ENCODE measurements at places on chromosomes 4 and X.

GRCh38 chr4:127748957-127749356 is 18.8 kb downstream of the SLC25A31 start:
- no peak for DNase-seq

- DNase-seq = peak; percentile 74
These were observed 1.2 kb downstream of the SLC39A8 start for GRCh38 chr4:102343964-102344519.

DNA sequence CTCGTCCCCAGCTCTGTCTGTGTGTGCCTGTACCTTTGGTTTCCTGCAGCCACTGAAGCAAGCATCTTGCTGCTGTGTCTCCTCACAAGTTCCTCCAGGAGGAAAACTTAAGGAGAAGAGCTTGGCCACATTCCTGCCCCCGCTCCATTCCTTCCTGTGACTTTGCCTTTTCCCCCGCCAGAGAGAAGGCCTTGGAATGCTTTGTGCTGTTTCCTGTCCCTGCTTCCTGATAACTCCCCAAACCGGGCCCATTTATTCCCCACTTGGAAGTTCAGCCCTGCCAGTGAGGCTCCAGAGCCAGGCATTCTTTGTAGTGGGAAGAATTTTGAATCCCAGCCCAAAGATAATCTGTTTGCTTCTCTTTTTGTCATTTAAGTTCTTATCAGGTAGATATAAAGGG is 33.1 kb downstream of the SMIM10L2A start:
- no peak for DNase-seq

- no peak for DNase-seq
These were observed 111.7 kb downstream of the SYNPO2 start for GRCh38 chr4:119000400-119000799.

DNA sequence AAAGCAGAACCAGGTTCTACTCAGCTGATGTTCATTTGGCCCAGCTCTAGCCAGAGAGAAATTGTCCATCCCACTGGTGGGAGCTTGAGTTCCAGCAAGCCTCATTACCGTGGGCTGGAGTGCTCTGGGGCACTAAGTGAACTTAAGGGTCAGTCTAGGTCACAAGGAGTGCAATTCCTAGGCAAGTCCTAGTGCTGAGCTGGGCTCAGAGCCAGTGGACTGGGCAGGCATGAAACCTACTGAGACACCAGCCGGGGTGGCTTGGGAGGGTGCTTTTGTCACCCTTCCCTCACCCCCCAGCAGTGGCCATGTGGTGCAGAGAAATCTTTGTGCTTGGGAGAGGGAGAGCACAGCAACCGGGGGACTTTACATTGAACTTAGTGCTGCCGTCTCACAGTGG is 39.4 kb downstream of the GSX2 start:
- no peak for DNase-seq

GRCh38 chrX:16807976-16808542 is 21.8 kb downstream of the TXLNG start:
- DNase-seq = no peak

DNA sequence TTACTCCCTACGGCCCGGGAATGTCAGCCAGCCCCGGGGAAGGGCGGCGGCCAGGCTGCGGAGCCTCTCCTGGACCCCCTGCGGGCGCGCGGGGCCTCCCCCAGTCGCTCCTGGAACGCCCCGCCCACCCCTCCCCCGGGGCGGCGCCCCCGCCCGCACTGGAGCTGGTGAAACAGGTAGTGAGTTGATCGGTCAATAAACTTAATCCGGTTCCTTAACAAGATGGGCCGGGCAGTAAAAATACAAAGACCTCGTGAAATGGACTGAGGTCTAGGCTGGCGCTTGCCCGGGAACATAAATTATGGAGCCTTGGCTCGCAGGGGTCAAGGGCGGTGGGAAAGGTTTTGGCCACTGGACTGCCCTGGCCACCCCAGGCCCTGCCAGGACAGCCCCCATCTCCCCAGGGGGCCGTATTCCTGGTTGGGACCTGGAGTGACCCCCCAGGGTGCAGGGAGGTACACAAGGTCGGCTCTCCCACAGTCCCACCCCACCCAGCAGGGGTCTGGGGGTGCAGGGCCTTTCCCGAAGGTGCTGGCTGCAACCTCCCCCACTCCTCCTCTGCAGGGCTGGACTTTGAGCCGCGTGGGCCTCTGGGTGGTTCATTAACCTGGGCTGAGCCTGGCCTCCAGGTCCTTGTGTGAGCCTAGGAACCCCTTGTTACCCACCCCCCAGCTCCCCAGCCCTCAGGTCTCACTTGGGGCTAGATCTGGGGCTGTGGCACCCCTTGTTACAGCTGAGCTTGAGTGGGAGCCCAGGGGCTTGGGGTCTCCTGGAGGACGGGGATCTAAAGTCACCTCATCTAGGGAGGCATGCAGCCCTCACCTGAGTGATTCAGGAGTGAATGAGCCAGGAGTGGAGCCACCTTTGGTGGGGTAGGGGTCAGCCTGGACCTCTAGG is 2.5 kb downstream of the FGFR3 start:
- no peak for DNase-seq

GRCh38 chr4:56200275-56200674 is 187.0 kb downstream of the AASDH start:
- no peak for DNase-seq

- no peak for DNase-seq
These were observed 1272.1 kb downstream of the ARAP2 start for GRCh38 chr4:34972189-34972588.

- no peak for DNase-seq
These were observed 413.1 kb downstream of the NKX6-1 start for GRCh38 chr4:84085986-84086385.

GRCh38 chrX:65706041-65706828 is 38.8 kb downstream of the MSN start:
- peak; percentile 41 for DNase-seq

GRCh38 chr4:158785718-158786117 is 16.9 kb downstream of the FNIP2 start:
- no peak for DNase-seq

- no peak for DNase-seq
These were observed 775 bp upstream of the YIPF6 start for GRCh38 chrX:68498044-68498507.

DNA sequence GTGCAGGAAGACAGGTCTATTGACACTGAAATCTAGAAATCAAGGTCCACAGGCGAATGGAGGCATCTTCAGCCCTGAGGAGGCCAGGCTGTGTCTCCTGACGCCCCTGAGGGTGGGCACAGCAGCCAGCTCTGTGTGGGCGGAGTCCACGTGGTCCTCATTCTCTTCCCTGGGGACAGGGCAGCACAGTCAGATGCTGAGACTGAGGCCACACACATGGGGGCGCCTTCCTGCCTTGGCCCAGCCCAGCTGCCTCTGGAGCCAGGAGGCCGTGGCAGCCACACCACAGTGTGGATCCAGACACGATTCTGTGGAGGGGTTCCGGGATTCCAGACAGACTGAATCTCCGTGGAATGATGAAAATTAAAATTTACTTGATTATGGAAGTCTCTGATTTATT is 20.8 kb downstream of the FGFR3 start:
- no peak for DNase-seq

- no peak for DNase-seq
These were observed 16.6 kb upstream of the ZNF185 start for GRCh38 chrX:152881289-152881688.

DNA sequence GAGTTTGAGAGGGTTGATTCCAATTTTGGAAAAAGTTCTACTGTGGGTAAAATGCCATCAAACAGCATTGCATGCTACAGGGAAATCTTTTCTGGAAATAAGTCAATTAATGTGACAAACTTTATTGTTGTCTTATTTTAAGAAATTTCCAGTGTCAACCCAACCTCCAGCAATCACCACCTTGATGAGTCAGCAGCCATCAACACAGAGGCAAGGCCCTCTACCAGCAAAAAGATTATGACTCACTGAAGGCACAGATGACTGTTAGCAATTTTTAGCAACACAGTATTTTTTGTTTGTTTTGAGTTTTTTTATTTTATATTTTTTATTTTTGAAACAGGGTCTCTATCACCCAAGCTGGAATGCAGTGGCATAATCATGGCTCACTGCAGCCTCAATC is 165.4 kb upstream of the C1QTNF7 start:
- no peak for DNase-seq

DNA sequence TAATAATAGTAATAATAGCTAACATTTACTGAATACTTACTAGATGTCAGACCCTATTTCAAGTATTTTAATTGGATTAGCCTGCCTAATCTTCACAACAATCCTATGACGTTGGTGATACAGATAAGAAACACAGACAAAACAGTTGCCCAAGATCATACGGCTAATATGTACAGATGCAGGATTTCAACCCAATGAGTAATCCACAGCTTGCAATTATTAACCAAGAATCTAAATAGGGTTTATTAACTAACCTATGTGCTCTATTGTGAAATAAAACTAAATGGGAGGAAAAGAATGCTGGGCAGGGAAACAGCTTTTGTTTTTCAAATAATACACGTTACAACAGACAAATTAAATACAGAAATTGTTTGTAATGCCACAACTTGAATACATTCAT is 23.4 kb downstream of the FBXO8 start:
- DNase-seq = no peak

DNA sequence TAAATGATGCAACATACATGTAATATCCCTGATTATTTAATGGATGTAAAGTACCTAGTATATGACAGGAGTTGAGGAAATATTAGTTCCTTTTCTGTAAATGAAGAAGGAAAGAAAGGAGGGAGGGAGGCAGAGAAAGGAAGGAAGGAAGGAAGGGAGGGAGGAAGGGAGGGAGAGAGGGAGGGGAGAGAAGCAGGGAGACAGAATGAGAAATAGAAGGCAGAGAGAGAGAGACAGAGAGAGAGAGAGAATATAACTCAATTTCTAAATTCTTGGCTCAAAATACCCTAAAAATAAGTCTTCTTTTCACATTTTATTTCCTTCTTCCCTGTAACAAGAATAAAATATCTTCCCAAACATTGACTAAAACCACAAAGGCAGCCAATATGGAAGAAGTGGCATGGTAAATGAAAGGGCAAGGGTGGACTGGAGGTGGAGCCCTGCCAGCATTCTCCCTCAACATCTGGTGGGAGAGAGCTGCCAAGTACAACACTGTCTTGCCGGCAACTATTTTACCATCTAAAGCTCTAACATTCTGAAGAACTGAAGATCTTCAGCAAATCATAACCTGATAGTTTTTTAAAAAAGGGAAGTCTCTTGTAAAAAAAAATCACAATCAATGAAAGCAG is 245.1 kb downstream of the PPP3CA start:
- DNase-seq = no peak

- no peak for DNase-seq
These were observed 574 bp upstream of the MOB1B start for GRCh38 chr4:70901607-70901983.

DNA sequence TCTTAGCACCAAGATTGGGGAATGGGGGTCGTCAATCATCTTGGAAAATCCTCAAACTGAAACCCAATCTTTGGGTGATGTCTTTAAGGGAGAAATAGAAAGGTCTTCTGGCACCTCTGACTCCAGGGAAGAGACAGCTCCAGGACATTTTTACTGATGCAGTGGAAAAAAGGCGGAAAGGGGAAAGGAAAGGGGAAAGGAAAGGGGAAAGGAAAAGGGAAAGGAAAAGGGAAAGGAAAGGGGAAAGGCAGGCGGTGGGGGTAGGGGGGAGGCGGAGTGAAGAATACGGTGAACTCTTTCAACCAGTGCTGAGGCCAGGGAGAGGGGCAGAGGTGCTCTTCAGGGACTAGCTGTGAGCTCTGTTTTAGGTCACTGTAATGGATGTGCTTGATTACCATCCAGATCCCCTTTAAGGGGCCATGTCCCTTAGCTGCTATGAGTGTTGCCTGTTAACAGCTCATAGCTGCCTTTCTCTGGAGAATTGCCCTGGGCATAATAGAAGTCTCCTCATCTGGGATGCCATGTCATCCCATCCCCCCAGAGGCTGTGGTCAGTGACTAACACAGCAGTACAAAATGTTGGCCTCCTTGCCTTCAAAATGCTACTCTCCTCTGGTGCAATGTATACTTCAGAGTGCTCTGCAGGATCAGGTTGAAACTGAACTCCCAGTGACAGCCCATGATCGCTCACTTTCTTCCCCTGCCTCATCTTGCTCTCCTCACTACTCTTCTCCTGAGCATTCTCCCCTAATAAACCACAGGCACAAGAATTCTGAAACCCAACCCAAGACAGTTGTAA is 92.4 kb upstream of the AP1S2 start:
- peak; percentile 0 for DNase-seq

DNA sequence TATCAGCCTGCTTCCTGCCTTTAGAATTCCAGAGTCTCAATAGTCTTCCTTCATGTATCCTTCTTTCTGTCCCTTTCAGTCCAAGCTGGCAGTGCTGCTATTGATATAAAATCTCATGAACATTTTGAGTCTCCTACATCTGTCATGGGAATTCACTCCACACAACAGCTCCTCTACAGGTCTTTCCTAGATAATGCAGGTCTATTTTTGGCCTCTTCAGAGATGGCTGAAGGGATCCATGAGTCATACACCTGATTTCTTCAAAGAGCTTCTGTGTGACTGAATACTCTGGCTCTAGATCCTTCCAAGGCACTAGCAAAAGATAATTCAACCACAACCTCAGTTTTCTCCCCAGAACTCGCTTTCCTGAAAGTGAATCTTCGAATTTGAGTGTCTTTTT is 115.4 kb downstream of the STPG2 start:
- no peak for DNase-seq

DNA sequence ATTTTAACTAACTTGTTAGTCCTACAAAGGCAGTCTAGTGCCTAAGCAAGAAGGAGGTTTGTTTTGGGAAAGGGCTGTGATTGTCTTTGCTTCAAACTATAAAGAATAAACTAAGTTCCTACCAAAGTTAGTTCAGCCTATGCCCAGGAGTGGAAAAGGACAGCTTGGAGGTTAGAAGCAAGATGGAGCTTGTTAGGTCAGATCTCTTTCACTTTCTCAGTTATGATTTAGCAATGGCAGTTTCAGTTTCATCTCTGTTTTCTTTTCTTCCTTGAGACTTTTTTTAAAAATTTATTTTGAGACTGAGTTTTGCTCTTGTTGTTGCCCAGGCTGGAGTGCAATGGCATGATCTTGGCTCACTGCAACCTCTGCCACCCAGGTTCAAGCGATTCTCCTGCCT is 82.9 kb upstream of the NLGN4X start:
- DNase-seq = no peak

DNA sequence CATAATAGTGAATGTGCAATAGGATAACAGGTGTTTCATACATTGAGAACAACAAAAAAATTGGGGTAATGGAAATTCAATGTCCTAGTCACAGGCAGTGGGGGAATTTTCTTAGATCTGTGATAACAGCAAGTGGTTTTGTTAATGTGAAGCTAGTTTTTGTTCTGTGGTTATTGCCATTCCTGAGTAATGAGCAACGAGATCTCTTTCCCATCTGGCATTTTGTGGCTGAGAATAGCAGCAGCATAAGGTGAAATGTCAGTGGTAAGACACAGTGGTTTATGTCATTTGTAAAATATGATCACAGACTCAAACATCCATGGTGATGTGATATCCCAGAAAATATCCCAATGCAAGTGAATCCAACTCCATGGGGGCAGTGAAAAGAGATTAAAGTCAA is 497.5 kb downstream of the KCNIP4 start:
- no peak for DNase-seq

Data from stimulated activated CD4-positive, alpha-beta T cell treated with anti-CD3 and anti-CD28 coated beads, Interleukin-2, amount 100 ng/mL, for 24 hours (primary cell).